NCI-H1105 (cell line): ENCODE measurements at places on chromosomes 11 and 22.

GRCh38 chr11:104796301-104796700 is 102.0 kb downstream of the CASP12 start:
- DNase-seq: no peak

- DNase-seq: no peak
Observed at GRCh38 chr11:14413307-14414069, 54.5 kb upstream of the RRAS2 start.

DNA sequence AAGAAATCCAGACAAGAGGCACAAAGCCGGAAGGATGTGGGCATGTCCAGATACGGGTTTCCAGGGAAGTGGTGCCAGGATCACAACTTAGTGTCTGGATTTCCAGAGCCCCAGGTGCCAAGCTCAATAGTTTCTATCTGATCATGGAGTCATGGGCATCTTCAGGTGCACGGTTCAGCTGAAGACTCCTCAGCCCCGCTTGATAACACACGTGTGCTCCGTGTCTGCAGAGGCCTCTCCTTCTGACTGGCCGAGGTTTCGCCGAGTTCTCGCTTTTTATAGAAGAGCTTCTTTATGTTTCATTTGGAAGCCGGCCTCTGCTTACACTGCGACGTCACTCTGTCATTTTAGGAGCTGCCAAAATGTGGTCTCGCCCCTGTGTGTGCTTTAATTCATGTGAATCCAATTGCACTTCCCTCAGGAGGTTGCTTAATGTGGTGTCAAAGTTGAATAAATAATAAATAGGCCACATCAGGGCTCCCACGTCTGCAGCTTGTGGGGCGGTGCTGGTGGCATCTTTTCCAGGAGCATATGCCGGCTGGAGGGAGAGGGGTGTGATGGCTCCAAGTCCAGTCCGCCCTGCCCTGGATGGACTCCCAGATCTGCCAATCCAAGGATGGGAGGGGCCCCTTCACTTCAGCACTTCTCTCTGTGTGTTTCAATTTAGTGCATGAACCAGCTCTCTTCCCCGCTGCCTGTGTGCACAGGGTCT is 1410.8 kb downstream of the TBC1D22A start:
- DNase-seq: no peak

GRCh38 chr11:7668911-7669310 is 4.4 kb downstream of the CYB5R2 start:
- DNase-seq: no peak

DNA sequence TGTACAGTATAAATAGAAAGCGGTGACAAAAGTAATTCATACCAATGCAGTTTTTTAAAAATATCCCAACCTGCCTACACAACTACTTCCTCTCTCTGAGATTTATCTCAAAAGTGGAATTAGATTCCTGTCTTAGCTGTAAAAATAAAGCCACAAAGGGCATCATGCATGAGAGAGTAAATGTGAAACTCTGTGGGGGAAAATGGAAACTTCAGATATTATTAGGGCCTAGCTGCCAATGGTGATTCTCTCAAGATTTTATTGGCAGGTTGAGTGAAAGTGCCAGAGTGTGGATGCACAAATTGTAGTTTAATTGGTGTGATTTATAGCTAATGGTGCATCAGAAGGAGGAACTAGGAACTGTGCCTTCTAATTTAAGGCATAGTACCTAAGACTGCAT is 356.9 kb upstream of the CCDC90B start:
- no peak for DNase-seq

DNA sequence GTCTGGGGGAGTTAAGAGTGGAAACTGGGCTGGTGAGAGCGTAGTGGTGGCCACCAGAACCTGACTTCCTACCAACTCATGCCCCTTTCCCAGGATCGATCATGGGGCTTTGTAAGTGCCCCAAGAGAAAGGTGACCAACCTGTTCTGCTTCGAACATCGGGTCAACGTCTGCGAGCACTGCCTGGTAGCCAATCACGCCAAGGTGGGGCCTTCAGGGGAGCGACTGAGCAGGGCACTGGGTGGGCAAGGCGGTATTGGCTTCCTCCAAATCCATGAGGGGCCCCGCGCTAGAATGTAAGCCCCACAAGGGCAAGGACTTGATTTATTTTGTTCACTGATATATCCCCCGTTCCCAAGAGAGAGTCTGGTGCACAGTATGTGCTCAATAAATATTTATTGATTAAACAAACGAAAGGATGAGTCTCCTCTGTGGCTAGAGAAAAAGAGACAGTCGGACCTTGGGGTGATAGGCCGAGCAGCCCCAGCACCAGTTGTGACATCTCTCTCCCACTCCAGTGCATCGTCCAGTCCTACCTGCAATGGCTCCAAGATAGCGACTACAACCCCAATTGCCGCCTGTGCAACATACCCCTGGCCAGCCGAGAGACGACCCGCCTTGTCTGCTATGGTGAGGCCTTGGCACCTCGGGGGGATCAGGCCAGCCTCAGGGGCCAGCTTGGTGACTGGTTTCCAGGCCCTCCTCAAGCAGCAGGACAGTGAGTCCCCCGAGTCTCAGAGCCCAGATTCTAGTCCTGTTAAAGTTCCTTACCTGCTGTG is 765 bp downstream of the ZFPL1 start:
- no peak for DNase-seq

GRCh38 chr11:115134926-115135325 is 369.3 kb downstream of the CADM1 start:
- DNase-seq: no peak

GRCh38 chr11:126993599-126993998 is 7.0 kb downstream of the KIRREL3 start:
- no peak for DNase-seq
